Fibroblast of lung (primary cell): ENCODE measurements at places on chromosomes 3 and 15. TPM values are rescaled to one million over a fixed set of nuclear protein-coding genes. Genes with fewer than 3 reads are reported as not detected.

The IL5RA gene
- total RNA-seq = not detected in 2 replicates

The PLIN1 gene
- total RNA-seq = 0.50 and 0.51 TPM in 2 replicates

The SLCO3A1 gene
- total RNA-seq = 7.7 and 8.1 TPM in 2 replicates

The OSTN gene
- 2.6 and 31.9 TPM in 2 replicates for total RNA-seq

The CYB561D2 gene
- 24.1 and 28.6 TPM in 2 replicates for total RNA-seq

The TSC22D2 gene
- total RNA-seq = 10.3 and 23.6 TPM in 2 replicates

The C3orf70 gene
- 0.26 and 0.33 TPM in 2 replicates for total RNA-seq

The REC114 gene
- not detected in 2 replicates for total RNA-seq

The HYKK gene
- 2.0 and 2.6 TPM in 2 replicates for total RNA-seq

The DIS3L gene
- 25.1 and 25.7 TPM in 2 replicates for total RNA-seq

The MAPKAPK3 gene
- 25.4 and 34.3 TPM in 2 replicates for total RNA-seq

The CACNA2D2 gene
- total RNA-seq = under 0.01 TPM in 1 of 2 replicates, not detected in the other

The ARPC4 gene
- total RNA-seq = 167 and 174 TPM in 2 replicates

The HGD gene
- under 0.01 TPM in 1 of 2 replicates, not detected in the other for total RNA-seq

The SRGAP3 gene
- 10.0 and 12.4 TPM in 2 replicates for total RNA-seq

The CCRL2 gene
- 0.26 and 0.33 TPM in 2 replicates for total RNA-seq

The PRICKLE2 gene
- 25.9 and 29.4 TPM in 2 replicates for total RNA-seq

The ZNF620 gene
- total RNA-seq = 1.3 and 1.5 TPM in 2 replicates

The RAF1 gene
- total RNA-seq = 135 and 258 TPM in 2 replicates

The CLDN1 gene
- total RNA-seq = 2.6 and 7.1 TPM in 2 replicates

The FAN1 gene
- 20.5 and 25.1 TPM in 2 replicates for total RNA-seq

The CCR4 gene
- not detected in 2 replicates for total RNA-seq

The NR1I2 gene
- under 0.01 TPM in 1 of 2 replicates, not detected in the other for total RNA-seq

The CCDC39 gene
- total RNA-seq = under 0.01 TPM in 2 replicates

The UROC1 gene
- total RNA-seq = not detected in 2 replicates

The GABRR3 gene
- not detected in 2 replicates for total RNA-seq

The CDCP1 gene
- 16.9 and 56.1 TPM in 2 replicates for total RNA-seq

The ENTPD3 gene
- under 0.01 TPM in 1 of 2 replicates, not detected in the other for total RNA-seq

The C3orf52 gene
- 1.8 TPM in 2 replicates for total RNA-seq

The SAMD7 gene
- not detected in 2 replicates for total RNA-seq

The TRIM42 gene
- total RNA-seq = not detected in 2 replicates

The P2RY13 gene
- under 0.01 TPM in 1 of 2 replicates, not detected in the other for total RNA-seq

The IGDCC3 gene
- not detected in 2 replicates for total RNA-seq

The TIGIT gene
- not detected in 2 replicates for total RNA-seq

The CHST14 gene
- total RNA-seq = 6.7 and 7.4 TPM in 2 replicates

The CHCHD6 gene
- total RNA-seq = 9.5 and 11.1 TPM in 2 replicates

The CCR3 gene
- 0.17 and 0.26 TPM in 2 replicates for total RNA-seq

The DOCK3 gene
- 0.17 and 0.26 TPM in 2 replicates for total RNA-seq

The ASB7 gene
- total RNA-seq = 15.7 and 19.8 TPM in 2 replicates

The ADPRH gene
- total RNA-seq = 3.1 and 7.4 TPM in 2 replicates

The PLA2G4D gene
- total RNA-seq = not detected in 2 replicates

The APOD gene
- 2.1 and 3.6 TPM in 2 replicates for total RNA-seq

The SI gene
- total RNA-seq = not detected in 2 replicates

The SPESP1 gene
- total RNA-seq = 4.6 and 8.2 TPM in 2 replicates

The FSTL1 gene
- 279 and 309 TPM in 2 replicates for total RNA-seq

The ANKRD63 gene
- not detected in 2 replicates for total RNA-seq
